Esophagus squamous epithelium (tissue), 5 donors: ENCODE measurements at places on chromosomes 7 and 10.

GRCh38 chr7:105611856-105612775 is 30.8 kb upstream of the EFCAB10 start:
- H3K27ac ChIP-seq: no peak overlapping the region
- no peak overlapping the region for H3K4me3 ChIP-seq
- no peak for DNase-seq
- no peaks in the 10 kb centered on the region for H3K27me3 ChIP-seq
- no peaks in the 10 kb centered on the region for H3K4me1 ChIP-seq

- H3K4me3 ChIP-seq: no peak overlapping the region
- H3K27ac ChIP-seq: no peak overlapping the region
- no peaks in the 10 kb centered on the region for H3K27me3 ChIP-seq
- no peak for DNase-seq
- H3K4me1 ChIP-seq: peaks cover 14% of the 10 kb centered on the region
These were observed 2.0 kb upstream of the HEPACAM2 start for GRCh38 chr7:93228302-93228701.

DNA sequence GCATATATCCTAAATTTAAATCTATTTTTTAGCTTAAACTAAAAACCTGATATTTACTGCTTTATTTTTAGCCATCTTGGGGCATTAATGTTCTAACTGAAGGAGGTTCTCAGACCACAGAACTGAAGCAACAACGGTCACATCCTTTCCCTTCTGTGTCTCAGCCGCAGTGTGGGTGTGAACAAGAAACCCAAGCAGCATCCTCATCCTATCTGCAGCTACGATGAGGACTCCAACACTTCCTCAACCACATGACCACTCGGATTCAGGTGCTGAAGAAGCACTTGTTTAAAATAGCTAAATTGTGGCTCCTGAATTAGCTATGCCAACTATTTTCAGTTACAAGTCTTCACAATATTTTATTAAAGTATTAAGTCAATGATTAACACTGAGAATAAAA is 5.3 kb downstream of the ESYT2 start:
- H3K4me1 ChIP-seq: peaks cover 45% of the 10 kb centered on the region
- H3K36me3 ChIP-seq: no peaks in the 10 kb centered on the region
- H3K4me3 ChIP-seq: no peak overlapping the region
- no peaks in the 10 kb centered on the region for H3K27me3 ChIP-seq
- H3K27ac ChIP-seq: no peak overlapping the region

GRCh38 chr10:600234-600633 is 89.2 kb downstream of the DIP2C start:
- H3K27me3 ChIP-seq: no peaks in the 10 kb centered on the region
- H3K36me3 ChIP-seq: no peaks in the 10 kb centered on the region
- H3K4me1 ChIP-seq: peaks cover 33% of the 10 kb centered on the region
- H3K4me3 ChIP-seq: no peak overlapping the region
- H3K27ac ChIP-seq: no peak overlapping the region

DNA sequence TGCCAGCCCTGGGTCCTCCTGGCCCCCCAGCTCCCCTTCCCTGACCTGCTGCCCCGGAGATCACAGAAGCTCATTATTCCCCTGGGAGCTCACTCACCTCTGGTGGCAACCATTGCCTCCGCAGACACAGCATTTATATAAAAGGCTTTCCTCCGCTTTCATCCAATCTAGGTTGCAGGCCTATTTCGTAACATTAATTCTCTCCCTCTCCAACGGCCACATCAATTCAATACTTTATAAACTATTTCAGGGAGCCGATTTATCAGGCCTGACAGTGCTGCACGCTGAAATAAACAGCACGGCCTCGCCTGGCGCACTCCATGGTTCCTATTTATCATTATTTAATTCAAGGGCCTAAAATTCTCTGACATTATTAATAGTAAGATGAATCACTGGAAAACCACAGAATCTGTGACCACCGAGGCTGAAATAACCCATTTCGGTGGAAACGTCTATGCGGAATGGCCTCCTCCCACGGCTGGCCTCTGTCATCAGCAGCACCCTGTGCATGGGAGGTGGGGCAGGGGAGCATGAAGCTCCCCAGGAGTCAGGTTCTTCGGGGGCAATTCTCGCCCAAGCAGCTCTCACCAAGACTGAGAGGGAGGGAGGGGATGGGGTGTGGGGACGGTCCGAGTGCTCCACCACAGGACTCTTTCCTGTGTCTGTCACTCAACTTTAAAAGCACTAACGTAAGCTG is 249.3 kb upstream of the PFKP start:
- H3K4me1 ChIP-seq: no peaks in the 10 kb centered on the region
- no peaks in the 10 kb centered on the region for H3K36me3 ChIP-seq
- H3K4me3 ChIP-seq: no peak overlapping the region
- no peaks in the 10 kb centered on the region for H3K27me3 ChIP-seq
- DNase-seq: no peak
- no peak overlapping the region for H3K27ac ChIP-seq

DNA sequence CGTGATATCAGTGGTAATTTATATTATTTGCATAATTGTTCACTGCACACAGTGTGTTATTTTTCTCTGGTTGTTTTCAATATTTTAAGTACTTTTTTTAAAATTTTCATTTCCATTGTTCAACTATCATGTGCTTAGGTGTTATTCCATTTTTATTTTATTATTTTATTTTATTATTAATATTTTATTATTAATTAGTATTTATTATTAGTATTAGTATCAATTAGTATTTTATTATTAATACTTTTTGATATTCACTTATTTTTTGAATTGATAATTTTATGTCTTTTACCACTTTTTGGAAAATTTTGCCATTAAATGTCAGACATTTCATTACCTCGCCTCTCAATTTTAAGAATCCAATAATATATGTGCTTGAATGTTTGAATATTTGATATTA is 593.8 kb upstream of the GRM3 start:
- DNase-seq: no peak
- H3K27ac ChIP-seq: no peak overlapping the region
- no peak overlapping the region for H3K4me3 ChIP-seq
- no peaks in the 10 kb centered on the region for H3K27me3 ChIP-seq
- H3K4me1 ChIP-seq: no peaks in the 10 kb centered on the region

DNA sequence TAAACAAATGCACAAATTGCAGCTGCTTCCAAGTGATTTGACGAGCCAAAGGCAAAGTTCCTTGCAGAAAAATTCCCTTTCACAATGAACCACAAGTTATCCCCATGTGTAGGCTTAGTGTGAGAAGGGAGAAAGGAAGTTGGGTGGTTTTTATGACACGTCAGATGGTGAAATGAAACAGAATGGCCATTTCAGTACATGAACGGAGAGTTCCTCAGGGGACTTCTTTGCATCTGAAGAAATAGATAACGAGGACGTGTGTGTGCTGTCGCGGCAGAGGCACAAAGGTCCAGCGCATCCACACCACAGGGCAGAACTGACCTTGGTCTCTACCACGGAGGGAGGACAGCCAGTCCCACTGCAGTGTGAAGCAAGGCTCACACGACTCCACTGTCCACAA is 135.9 kb downstream of the PAXIP1 start:
- no peak overlapping the region for H3K4me3 ChIP-seq
- H3K4me1 ChIP-seq: no peaks in the 10 kb centered on the region
- H3K27me3 ChIP-seq: no peaks in the 10 kb centered on the region
- H3K36me3 ChIP-seq: no peaks in the 10 kb centered on the region
